ENCODE measurements at places on chromosomes 1 and 21.

GRCh38 chr1:191536791-191537429 lies 621.4 kb upstream of the RGS18 start:
- no peak for DNase-seq

DNA sequence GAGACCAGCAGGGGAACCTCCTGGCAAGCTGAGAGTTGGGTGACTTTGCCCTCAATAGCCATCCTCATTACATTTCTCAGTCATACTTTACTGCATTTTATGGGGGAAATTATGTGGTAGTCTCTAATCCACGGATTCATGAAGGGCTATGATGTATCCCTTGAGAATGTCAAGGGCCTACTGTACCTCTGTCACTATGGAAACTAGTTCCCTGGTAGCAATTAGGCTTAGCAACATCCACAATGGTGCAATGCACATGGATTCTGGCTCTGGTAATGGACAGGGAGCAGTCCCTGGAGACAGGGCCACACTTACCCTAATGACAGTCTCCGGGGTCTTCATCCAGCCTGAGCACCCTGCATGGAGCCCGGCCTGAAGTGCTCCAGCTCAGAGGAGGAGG lies 26.5 kb downstream of the LRRN2 start:
- DNase-seq: no peak

DNA sequence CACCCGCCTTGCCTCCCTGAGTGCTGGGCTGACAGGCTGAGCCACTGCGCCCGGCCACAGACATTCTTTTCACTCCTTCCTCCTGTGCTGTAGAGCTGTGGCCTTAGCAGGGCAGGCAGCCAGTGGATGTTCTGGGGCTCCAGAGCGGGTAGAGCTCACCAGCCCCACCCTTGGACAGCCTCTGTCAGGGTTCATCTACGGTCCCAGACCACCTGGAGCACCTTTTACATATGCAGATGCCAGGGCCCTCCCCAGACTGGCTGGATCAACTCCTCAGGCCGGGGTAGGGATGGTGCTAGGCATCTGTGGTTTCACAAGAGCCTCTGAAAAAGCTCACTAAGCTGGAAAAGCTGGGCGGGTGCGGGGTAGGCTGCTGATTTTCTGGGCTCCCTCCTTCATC lies 4.6 kb downstream of the ATP13A2 start:
- DNase-seq: no peak

GRCh38 chr1:25245809-25246599 lies 1.2 kb downstream of the RSRP1 start:
- DNase-seq: no peak

DNA sequence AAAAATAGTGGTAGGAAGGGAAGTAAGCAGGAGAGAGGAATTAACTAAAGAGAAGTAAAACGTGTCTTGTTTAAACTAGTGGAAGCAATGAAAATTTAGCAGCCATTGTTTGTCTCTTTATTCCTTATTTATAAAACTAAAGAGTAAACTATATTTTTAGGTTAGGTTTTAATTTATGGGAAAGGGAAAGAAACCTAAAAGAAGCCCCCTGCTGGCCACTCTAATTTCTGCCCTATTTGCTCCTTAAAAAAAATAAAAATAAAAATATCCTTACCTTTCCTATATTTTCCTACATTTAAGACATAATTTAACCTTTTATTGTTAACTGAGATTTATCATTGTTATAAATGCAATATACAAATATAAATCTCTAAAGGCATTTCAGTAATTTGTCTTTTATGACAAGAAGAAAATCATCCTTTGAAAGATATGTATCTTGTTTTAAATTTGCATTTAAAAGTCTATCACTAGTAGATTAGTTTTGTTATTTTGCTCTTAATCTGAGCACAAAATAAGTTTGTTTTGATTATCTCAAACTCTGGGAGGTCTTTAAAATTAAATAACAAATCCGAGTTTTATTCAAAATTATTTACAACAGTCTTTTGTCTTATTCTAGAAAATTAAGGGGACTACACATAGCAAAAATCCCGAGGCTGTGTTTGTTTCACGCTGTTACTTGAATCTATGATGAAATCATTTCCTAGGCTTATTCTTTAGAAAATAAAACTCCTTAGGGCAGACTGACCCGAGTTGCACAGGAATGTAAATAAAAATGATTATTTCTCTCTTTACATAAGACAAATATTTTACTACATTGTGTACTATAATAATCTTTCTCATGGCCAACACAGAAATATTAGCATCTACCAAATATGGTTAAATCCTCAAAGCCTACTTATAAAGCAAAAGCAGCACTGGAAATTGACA lies 201.7 kb downstream of the NRIP1 start:
- no peak for DNase-seq

- DNase-seq: no peak
These were observed 10.4 kb downstream of the C1orf226 start for GRCh38 chr1:162391790-162392563.

- no peak for DNase-seq
These were observed 21.8 kb downstream of the MIS18A start for GRCh38 chr21:32256873-32257620.

DNA sequence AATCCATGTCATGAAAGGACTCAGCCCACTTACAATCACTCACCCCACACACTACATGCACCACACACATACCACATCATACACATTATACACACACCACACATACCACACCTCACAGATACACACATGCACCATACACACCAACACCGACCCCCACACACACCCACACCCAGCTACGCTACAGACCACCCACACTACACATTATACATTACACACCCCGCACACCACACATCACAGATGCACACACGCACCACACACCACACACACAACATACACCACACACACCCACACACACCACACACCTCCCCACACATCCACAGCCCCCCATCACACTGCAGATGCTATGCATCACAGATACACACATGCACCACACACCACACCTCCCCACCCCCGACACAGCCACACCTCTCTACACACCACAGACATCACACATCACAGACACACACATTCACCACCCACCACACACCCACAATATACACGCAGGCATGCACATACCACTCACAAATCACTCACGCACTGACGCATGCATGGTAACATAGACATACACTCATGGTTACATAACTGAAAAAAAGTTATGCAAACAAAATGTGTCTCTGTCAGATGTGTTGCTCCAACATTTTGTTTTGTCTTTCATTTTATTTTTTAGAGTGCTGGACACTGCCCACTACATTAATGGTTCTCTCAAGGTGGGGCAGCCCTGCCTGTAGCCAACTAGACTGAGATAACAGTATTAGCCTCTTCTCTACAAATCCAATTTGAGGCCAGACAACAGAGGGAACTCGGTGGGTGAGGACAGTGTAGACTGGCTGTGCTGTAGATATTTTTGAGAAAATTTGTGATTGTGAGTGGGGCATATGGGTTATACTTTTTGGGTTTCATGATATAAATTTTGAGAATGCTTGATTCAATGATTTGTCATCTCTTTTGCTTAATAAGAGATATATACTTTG lies 15.2 kb upstream of the PGBD2 start:
- DNase-seq: no peak

GRCh38 chr1:152143150-152143887 lies 15.7 kb downstream of the RPTN start:
- no peak for DNase-seq

- DNase-seq: no peak
These were observed at the start of gene PTCH2 for GRCh38 chr1:44842862-44843655. TSS of gene PTCH2 (minus strand) at chr1:44843253. CDS start at chr1:44842932, 321 bp downstream.

DNA sequence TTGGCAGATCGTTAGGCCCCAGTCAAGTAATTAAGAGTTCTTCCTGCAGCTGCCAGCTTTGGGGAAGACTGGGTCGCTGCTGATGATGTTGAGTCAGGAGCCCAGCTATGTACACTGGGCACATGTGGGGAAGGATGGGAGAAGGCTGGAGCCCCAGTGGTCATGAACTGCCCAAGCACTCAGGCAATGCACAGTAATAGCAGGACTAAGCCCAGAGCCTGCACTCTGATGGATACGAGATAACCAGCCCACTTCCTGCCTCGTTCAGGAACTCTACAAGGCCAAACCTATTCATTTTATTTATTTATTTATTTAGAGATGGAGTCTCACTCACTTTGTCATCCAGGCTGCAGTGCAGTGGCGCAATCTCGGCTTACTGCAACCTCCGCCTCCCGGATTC lies 81.1 kb upstream of the BTG3 start:
- no peak for DNase-seq

GRCh38 chr1:67710417-67710816 lies 25.4 kb downstream of the GADD45A start:
- no peak for DNase-seq

- no peak for DNase-seq
These were observed 55.9 kb downstream of the LEPR start for GRCh38 chr1:65476327-65476726.

- no peak for DNase-seq
These were observed 111.8 kb upstream of the KIAA1614 start for GRCh38 chr1:180800945-180801344.

DNA sequence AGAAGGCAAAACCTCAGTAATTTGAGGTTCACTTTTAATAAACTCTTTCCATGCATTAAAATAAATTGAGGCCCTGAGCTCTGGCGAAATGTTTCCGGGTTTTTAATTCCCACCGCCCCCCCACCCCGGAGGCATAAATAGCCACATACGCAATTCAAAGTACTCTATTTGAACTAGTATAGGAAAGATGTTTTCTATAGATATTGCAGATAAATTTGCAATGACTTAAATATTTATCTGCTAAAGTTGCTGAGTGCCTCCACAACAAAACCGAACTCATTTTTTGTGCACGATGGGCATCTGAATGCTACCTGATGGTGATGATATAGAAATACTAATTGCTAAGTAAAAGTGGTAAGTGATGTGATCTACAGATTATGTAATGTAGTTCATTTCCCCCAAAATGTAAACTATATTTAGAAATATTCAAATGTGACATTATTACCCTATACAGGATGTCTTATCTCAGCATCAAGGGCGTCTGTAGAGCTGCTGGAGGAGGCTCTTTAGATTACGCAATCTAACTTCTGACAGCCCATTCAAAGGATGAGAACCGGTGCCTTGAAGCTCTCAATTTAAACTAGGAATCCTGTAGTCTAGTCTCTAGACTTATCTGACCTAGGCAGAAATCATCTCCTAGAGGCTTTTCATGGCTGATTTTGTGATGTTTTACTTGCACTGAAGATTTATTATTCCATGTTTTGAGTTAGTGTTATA lies 8.5 kb downstream of the IRF2BP2 start:
- DNase-seq: no peak

GRCh38 chr1:44354268-44354839 lies 703 bp downstream of the ERI3 start:
- DNase-seq: no peak

GRCh38 chr1:93078638-93078985 lies 471 bp upstream of the MTF2 start:
- no peak for DNase-seq

DNA sequence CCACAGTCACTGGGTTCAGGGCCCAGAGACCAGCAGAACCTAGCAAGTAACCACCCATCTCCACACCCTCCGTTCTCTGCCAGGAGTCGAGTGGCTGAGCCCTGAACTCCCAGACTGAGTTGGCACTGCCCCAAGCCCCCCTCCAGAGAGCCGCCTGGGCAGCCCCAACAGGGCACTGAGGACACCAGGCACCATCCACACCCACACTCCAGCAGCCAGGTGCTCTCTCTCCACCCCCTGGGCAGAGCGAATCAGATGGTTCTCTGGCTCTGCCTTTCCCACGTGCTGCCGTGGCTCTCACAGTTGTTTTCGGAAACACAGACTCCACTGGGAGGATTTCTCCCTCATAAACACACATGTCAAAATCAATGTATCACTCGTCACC lies 13.6 kb downstream of the WDR4 start:
- no peak for DNase-seq

- no peak for DNase-seq
These were observed 78.8 kb downstream of the TRABD2B start for GRCh38 chr1:47918257-47918867.

- DNase-seq: no peak
These were observed 349.3 kb downstream of the USH2A start for GRCh38 chr1:216073793-216074595.

DNA sequence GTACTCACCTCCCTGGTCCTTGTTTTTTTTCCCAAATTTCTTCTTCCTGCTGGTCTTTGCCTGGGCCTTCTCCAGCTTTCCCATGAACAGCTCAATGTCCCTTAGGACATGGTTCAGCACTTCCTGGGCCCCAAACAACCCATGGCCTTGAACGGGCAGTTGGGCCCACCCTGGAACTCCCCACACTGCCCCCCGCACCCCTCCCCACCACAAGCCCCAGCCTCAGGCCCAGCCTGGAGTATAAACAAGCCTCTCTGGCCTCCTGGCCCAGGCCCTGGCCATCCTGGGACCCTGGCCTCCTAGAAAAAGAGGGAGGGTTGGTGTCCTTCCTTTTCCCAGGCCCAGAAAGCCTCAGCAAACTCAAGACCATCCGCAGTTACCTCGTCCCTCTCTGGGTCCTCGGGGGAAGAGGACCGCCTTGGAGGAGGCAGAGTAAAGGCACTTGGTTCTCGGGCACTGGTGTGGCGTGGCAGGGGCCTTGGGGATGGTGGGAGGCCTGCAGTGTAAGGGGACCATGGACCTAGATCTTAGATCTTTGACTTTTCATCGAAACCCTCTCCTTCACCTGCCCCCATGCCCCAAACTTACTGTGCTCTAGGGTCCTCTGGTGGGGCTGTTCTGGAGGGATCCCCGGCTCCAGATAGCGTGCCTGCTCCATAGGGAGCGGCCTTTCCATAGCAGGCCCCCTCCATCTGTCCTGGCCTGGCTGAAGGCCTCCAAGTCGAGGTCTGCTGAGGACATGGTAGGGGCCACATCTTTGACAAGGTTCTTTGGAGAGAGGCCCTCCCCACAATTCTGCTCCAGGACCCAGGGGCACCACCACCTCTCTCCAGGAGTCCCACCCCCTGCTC lies 5.6 kb downstream of the EPS8L3 start:
- no peak for DNase-seq

DNA sequence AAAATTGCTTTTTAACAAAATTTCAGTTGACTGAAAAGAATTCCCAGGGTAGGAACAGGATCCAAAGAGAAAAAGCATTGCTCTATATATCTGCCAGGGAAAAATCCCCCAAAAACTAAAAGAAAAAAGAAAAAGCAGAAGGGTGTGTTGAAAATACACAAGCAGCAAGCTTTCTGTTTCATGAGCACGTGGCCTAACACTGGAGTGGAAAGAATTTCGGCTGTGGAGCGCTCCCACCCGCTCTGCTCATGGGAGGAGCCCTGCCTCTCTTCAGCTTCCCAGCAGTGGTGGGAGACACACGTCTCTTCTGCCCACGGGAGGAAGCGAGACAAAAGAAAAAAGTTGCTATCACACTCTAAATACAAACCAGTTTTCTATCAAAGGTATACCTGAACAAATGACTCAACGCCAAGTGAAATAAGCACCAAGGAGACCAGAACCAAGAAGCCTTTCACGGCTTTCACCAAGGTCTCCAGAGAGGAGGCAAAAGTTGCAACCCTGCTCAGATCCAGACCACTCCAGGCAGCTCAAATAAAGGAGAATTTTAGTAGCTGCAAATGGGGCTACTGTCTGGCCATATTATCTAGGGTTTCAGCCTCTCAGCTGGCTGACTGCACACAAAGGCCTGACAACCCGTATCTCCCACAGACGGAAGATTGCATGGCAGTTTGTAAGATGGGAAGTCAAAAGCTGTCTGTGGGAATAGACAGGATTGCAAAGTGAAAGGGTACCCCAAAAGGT lies 29.5 kb upstream of the ZNF496 start:
- DNase-seq: no peak

Data from activated CD4-positive, alpha-beta T cell treated with anti-CD3 and anti-CD28 coated beads, Interleukin-2, amount 50 U/mL, for 4 hours (primary cell).